ENCODE measurements at places on chromosomes 5 and 9. TPM values are rescaled to one million over a fixed set of nuclear protein-coding genes. Genes with fewer than 3 reads are reported as not detected.
A peak's percentile ranks its signal among the peaks of the same experiment; 100 is the strongest.

The FOXD4L4 gene
- 0.13 TPM for total RNA-seq

The CDH9 gene
- not detected for total RNA-seq

The GPX8 gene
- 40.9 TPM for total RNA-seq

The PHF24 gene
- 0.13 TPM for total RNA-seq

The GARNL3 gene
- 3.3 TPM for total RNA-seq

The GRAMD2B gene
- total RNA-seq, result 13.4 TPM

The COL15A1 gene
- 24.0 TPM for total RNA-seq

The DDX4 gene
- total RNA-seq, result not detected

The FOXD4 gene
- total RNA-seq, result 0.49 TPM

GRCh38 chr9:121643473-121643872 is 8.0 kb upstream of the DAB2IP start:
- no peak overlapping the region for H3K27ac ChIP-seq
- no peak overlapping the region for H3K4me3 ChIP-seq
- DNase-seq, result no peak
- H3K27me3 ChIP-seq, result peaks cover 13% of the 10 kb centered on the region
- H3K4me1 ChIP-seq, result peaks cover 36% of the 10 kb centered on the region

GRCh38 chr5:64883912-64884311 is 115.2 kb downstream of the CWC27 start:
- DNase-seq, result no peak
- H3K27me3 ChIP-seq, result no peaks in the 10 kb centered on the region
- H3K36me3 ChIP-seq, result no peaks in the 10 kb centered on the region
- H3K4me1 ChIP-seq, result peaks cover 3% of the 10 kb centered on the region
- H3K4me3 ChIP-seq, result no peak overlapping the region

- H3K4me3 ChIP-seq, result no peak overlapping the region
- H3K27ac ChIP-seq, result no peak overlapping the region
- no peaks in the 10 kb centered on the region for H3K36me3 ChIP-seq
- peak; percentile 77 for DNase-seq
- peaks cover 2% of the 10 kb centered on the region for H3K27me3 ChIP-seq
- H3K4me1 ChIP-seq, result peaks cover 10% of the 10 kb centered on the region
Measured at GRCh38 chr5:82312373-82312856, 34.3 kb upstream of the RPS23 start.

DNA sequence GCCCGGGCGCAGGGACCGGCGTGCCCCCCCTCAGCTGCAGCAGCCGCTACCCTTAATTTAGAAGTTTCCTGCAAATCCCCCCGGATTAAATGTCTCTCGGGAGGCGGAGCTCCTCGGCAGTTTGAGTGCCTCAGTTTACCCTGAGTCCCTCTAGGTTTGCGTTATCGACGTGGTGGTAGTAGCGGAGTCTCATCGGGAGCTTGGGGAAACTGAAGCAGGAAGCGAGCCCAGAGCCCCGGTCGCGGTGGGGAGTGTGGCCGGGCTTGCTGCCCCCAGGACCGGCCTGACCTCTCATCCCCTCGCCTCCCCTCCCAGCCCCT is 529 bp upstream of the TPM2 start:
- peaks cover 14% of the 10 kb centered on the region for H3K27me3 ChIP-seq
- H3K4me1 ChIP-seq, result peaks cover 26% of the 10 kb centered on the region
- H3K27ac ChIP-seq, result no peak overlapping the region

DNA sequence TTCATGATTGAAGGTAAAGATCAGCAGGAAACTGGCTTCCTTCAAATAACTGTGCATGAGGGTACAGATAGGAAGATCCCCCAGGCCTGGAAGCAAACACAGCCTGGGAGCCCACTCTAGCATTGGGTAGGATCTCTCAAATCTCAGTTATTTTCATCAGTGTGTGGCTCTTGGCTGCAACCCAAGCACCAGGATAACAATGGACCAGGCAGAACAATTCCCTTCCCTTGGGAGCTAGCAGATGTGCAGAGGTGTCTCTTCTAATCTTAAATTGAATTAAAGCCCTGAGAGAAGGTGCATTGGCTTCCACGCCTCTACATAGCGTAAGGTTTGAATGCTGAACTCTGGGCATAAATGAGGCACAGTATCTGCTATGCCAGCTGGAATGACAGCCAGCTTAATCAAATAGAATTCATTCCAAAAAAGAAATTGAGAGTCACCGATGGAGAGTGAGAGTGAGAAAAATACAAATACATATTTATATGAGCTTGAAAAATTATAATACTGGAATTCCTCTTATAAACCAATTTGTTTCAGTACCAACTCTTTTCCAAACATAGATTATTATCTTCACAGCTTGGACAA is 957.3 kb downstream of the CDH12 start:
- peaks cover 14% of the 10 kb centered on the region for H3K4me1 ChIP-seq
- DNase-seq, result no peak
- peaks cover 2% of the 10 kb centered on the region for H3K27me3 ChIP-seq
- H3K27ac ChIP-seq, result no peak overlapping the region
- H3K4me3 ChIP-seq, result no peak overlapping the region

- peaks cover 3% of the 10 kb centered on the region for H3K36me3 ChIP-seq
- no peak overlapping the region for H3K4me3 ChIP-seq
- H3K27ac ChIP-seq, result peak overlapping the region; percentile 34
- H3K27me3 ChIP-seq, result no peaks in the 10 kb centered on the region
Measured at GRCh38 chr5:98593418-98593817, 180.0 kb upstream of the RGMB start.

DNA sequence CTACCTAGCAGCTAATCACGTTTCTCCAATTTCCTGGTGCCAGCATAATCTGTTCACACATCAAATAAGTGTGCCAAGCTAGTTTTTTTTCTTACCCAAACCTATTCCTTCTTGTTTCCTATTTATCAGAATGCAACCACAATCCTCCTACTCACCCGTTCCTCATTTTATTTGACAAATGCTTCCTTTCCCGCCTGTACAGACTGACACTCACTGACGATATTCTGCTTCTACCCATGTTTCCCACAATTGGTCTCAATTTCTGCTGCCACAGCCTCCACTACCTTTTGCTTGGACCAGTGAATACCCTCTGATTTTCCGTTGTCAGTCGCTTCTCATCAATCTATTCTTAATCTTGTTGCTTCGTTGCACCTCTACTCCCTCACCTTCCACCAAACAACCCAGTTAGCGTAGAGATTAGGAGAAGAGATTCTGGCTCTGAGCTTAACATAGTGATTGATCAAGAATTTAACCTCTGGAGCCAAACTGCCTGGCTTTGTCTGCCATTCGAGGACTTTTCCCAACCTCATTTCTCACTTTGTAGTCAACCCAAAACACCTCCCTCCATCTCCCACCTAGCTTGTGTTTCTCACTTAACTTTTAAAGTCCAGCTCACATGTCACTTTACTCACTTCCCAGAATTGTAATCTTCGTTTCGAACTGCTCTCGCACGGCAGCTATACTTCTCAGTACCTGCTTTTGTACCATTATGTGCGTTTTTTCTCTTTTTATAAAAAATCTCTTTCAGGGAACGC is 729 bp upstream of the TMEM38B start:
- peaks cover 11% of the 10 kb centered on the region for H3K4me1 ChIP-seq
- no peak overlapping the region for H3K27ac ChIP-seq
- H3K36me3 ChIP-seq, result no peaks in the 10 kb centered on the region
- peak overlapping the region; percentile 90 for H3K4me3 ChIP-seq
- no peak for DNase-seq

DNA sequence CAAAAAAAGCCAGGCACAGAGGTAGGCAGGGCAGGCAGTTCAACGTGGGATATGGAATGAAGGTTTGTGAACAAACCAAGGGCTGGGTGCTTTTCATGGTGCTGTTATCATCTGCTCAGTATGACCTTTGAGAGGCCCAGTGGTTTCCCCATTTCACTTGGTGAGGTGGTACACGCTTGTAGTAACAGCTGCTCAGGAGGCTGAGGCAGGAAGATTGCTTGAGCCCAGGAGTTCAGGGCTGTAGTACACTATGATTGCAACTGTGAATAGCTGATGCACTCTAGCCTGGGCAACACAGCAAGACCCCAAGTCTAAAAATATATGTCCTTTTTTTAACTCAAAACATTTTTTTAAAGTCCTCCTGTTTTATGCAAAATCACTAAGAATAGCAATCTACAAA is 174.8 kb downstream of the ENC1 start:
- no peak overlapping the region for H3K4me3 ChIP-seq
- H3K27me3 ChIP-seq, result peaks cover 2% of the 10 kb centered on the region
- no peak overlapping the region for H3K27ac ChIP-seq
- no peaks in the 10 kb centered on the region for H3K36me3 ChIP-seq

GRCh38 chr9:96587338-96588315 is 32.0 kb downstream of the CDC14B start:
- no peaks in the 10 kb centered on the region for H3K27me3 ChIP-seq
- no peak for DNase-seq
- no peak overlapping the region for H3K27ac ChIP-seq
- H3K4me3 ChIP-seq, result no peak overlapping the region
- no peaks in the 10 kb centered on the region for H3K36me3 ChIP-seq

GRCh38 chr5:76345582-76345981 is 57.5 kb upstream of the IQGAP2 start:
- DNase-seq, result no peak
- H3K27ac ChIP-seq, result no peak overlapping the region
- no peak overlapping the region for H3K4me3 ChIP-seq
- H3K4me1 ChIP-seq, result peaks cover 20% of the 10 kb centered on the region

- H3K27me3 ChIP-seq, result peaks cover 14% of the 10 kb centered on the region
- peaks cover 33% of the 10 kb centered on the region for H3K4me1 ChIP-seq
- peak within 1 kb of the TSS; percentile 91 for H3K27ac ChIP-seq
- peaks cover 4% of the 10 kb centered on the region for H3K36me3 ChIP-seq
- H3K4me3 ChIP-seq, result peak within 1 kb of the TSS; percentile 98
Measured at GRCh38 chr5:154755361-154756008, at the start of gene LARP1. Gene LARP1, plus strand, starts transcription at chr5:154755377. Its CDS starts 381 bp downstream, at chr5:154755758.

- H3K4me1 ChIP-seq, result no peaks in the 10 kb centered on the region
- H3K36me3 ChIP-seq, result no peaks in the 10 kb centered on the region
- peaks cover 2% of the 10 kb centered on the region for H3K27me3 ChIP-seq
- DNase-seq, result no peak
Measured at GRCh38 chr5:98121036-98121936, 652.2 kb upstream of the RGMB start.

- no peaks in the 10 kb centered on the region for H3K27me3 ChIP-seq
- no peaks in the 10 kb centered on the region for H3K4me1 ChIP-seq
- no peak overlapping the region for H3K4me3 ChIP-seq
- no peaks in the 10 kb centered on the region for H3K36me3 ChIP-seq
Measured at GRCh38 chr5:37071901-37072581, 177.1 kb downstream of the CPLANE1 start.

GRCh38 chr5:79069488-79070349 is at the start of the genes BHMT2 and DMGDH:
Gene BHMT2, plus strand, starts transcription at chr5:79069767. Its CDS starts 16 bp downstream, at chr5:79069783.
Gene DMGDH, minus strand, starts transcription at chr5:79069674. Its CDS starts 54 bp downstream, at chr5:79069620.
- H3K4me1 ChIP-seq, result no peaks in the 10 kb centered on the region
- H3K4me3 ChIP-seq, result no peak within 1 kb of the TSS
- no peak within 1 kb of the TSS for H3K27ac ChIP-seq
- no peaks in the 10 kb centered on the region for H3K36me3 ChIP-seq

DNA sequence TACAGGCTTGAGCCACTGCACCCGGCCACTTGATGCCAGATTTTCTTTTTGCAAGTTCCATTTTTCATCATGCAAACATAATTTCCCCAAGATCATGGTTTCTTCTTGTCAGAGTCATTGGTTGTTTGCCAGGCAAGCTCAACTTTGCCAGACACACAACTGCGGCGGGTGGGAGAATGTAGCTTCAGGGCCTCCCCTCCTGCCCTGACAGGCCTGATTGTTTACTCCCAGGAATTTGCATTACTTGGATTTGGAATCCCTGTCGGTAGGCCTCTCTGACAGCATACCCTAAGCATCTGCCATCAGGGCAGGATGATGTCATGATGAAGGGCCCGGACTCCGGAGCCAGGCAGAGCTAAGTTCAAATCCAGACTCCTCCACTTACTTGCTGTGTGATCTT is 15.1 kb downstream of the RPS14 start:
- peaks cover 19% of the 10 kb centered on the region for H3K4me1 ChIP-seq
- no peak overlapping the region for H3K27ac ChIP-seq
- DNase-seq, result no peak
- H3K36me3 ChIP-seq, result peaks cover 4% of the 10 kb centered on the region

GRCh38 chr5:33319841-33320240 is 120.9 kb upstream of the TARS1 start:
- H3K4me3 ChIP-seq, result no peak overlapping the region
- no peak overlapping the region for H3K27ac ChIP-seq
- no peak for DNase-seq
- no peaks in the 10 kb centered on the region for H3K27me3 ChIP-seq

GRCh38 chr5:173916233-173916632 is 28.1 kb downstream of the CPEB4 start:
- no peak for DNase-seq
- no peak overlapping the region for H3K27ac ChIP-seq
- H3K36me3 ChIP-seq, result no peaks in the 10 kb centered on the region
- H3K4me3 ChIP-seq, result no peak overlapping the region
- no peaks in the 10 kb centered on the region for H3K27me3 ChIP-seq
